ENCODE measurements at places on chromosomes 2 and 18.

GRCh38 chr2:3343012-3343411, 34.6 kb downstream of the EIPR1 start:
- DNase-seq = no peak

DNA sequence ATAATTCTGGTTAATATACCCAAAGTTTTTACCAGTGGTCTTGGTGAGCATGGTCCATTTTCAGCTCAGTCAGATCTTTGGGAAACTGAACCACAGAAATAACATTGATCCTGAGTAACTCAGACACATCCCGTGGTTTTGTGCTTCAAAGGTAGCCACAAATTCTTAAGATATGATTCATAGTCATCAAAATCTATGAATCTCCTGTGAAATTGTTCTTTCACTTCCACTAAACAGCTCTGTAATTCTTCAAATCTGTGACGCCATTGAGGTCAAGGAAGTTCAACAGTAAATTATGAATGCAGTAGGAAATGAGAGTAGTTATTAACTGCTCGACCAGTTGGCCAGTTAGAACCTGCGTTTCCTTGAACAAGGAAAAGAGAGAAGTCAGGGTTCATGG, 147.3 kb downstream of the IRS1 start:
- DNase-seq = no peak

GRCh38 chr2:15189216-15189615, 371.9 kb downstream of the NBAS start:
- DNase-seq = no peak

DNA sequence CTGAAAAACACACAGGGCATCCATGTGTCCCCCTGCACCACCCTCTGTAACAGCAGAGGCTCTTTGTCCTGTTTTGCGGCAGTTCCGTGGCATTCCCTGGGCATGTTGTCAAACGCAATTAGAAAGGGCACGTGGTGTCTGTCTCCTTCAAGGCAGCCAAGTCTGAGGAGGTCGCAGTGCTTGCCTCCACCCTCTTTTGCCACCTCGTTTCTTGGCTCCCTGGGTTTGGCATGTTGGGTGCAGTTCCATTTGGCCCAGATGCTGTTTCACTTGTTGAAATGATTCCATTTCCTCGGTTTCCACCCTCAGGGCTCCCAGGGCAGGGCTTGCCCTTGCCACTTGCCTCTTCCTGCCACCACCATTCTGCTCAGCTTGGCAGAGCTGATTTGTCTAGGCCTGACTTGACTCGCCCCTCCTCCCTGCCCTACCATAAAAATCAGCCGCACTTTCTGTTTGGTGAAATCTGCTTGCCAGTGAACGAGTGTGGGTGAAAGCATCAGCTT, 12.4 kb downstream of the CCL20 start:
- no peak for DNase-seq

Data from stimulated activated CD4-positive, alpha-beta T cell treated with anti-CD3 and anti-CD28 coated beads, Interleukin-12 subunit alpha, Interleukin-12 subunit beta, amount 100 ng/mL, for 24 hours (primary cell).